GM20000 (cell line): ENCODE measurements at places on chromosomes 13 and 19.

DNA sequence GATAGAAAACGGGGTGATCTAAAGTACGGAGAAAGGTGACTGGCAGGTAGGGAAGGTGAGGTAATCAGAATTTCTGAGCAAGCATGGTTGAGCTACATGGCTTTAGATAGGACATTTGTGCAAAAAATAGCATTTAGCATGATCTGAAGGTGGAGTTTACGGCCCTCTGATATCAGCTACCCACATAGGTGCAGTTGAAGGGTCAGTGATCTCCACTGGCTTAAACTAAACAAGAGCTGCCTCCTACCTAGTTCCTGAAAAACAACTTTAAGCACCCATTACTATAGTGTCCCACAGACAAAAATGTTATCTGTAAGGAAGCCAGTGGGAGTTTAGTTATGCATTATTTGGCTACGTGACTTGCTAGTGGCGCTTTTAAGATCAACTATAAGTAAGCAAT lies 1.2 kb upstream of the CASP14 start:
- no peak for DNase-seq

- no peak for DNase-seq
Measured at GRCh38 chr19:33029746-33030303, 34.9 kb downstream of the RHPN2 start.

- no peak for DNase-seq
Measured at GRCh38 chr19:1134431-1134830, 30.6 kb downstream of the GPX4 start.

- no peak for DNase-seq
Measured at GRCh38 chr13:93017493-93018112, 209.0 kb upstream of the GPC6 start.

DNA sequence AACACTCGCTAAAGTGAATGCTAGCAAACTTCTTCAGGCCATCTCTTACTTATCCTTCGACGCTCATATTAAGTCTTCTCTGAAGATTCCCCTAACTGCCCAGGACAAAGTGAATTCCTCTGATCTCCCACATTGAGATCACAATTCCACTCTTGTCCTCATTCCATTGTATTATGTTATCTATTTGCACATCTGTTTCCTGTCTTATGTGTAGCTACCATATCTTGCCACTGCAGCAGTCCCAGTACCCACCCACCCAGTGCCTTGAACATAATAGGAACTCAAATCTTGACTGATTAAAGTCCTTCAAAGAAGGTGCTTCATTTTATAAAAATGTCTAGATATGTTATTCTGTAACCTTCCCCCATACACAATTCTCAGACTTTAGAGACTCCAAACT lies 702.3 kb downstream of the DIAPH3 start:
- no peak for DNase-seq

DNA sequence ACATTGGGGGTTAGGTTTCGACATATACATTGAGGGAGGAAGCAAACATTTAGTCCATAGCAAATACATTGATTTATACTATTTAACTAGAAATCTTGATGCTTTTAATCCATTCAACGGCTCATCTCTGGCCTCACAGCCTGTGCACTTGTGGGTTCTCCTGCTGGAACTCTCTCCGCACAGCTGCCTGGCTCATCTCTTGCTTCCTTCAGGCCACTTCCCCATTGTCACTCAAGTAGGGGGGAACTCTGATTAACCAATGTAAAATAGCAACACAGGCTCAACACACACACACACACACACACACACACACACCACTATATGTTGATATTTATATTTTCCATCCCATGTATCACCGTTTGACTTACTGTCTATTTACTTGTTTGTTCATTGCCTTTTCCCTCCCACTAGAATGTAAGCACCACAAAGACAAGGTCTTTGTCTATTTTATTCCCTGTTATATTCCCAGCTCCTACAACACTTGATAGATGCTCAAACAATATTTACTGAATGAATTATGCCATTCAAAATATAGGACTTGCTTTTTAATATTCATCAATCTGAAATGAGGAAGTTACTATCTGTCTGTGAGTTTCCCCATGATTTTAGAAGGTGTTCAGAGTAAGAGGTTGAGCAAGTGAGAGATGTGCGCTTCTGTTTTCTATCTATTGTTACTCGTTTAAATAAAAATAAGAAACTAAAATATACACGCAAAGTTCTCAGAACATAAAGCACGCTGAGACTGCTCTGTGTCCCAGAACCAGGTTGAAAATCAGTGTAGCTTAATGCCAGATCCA lies 29.8 kb upstream of the PABPC3 start:
- DNase-seq: no peak

GRCh38 chr13:41463838-41464602 lies 6.7 kb downstream of the RGCC start:
- peak; percentile 63 for DNase-seq

GRCh38 chr19:29445246-29445645 lies 80.5 kb upstream of the VSTM2B start:
- DNase-seq: no peak

DNA sequence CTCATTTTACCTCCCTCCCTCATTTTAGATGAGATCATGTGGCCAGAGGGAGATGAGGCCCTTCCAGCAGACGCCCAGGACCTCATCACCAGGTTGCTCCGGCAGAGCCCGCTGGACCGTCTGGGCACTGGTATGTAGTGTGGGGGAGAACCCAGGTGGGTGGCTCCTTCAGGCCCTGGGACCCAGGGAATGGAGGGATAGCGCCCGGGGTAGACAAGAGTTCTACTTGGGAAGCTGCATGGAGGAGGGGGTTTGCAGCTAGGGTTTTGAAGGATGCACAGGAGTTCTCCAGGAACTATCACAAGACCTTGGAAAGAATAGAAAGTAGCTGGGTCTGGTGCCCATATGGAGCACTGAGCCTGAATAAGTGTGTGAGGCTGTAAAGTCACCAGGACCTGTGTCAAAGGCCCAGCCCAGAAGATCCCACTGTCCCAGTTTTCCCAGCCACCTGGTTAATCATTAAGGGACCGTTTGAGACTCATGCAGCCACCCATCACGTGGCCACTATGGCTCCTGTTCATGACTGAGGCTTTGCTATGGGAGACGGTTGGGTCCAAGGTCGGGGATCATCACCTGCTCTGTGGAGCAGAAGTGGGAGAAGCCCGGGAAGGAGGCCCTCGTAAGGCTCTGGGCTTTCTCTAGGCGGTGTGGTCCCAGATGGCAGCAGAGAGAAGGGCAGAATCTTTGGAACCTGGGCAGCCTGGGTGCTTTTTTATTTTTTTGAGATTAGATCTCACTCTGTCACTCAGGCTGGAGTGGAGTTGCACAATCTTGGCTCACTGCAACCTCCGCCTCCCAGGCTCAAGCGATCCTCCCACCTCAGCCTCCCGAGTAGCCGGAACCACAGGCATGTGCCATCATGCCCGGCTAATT lies 17.0 kb upstream of the PIK3R2 start:
- no peak for DNase-seq

DNA sequence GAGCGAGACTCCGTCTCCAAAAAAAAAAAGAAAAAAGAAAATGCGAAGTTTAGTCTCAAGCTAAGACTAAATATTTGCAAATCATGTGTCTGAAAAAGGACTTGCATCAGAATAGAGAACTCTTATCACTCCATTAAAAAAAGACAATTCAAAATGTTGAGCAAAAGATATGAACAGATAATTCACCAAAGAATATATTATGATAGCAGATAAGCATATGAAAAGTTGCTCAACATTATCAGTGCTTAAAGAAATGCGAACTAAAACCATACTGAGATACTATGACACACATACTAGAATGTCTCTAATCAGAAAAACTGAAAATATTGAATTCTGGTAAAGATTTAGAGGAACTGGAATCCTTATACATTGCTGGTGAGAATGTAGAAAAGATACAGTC lies 38.7 kb upstream of the SACS start:
- no peak for DNase-seq

GRCh38 chr19:43675269-43675879 lies 5.4 kb upstream of the PLAUR start:
- peak; percentile 45 for DNase-seq

GRCh38 chr19:43599635-43600295 lies 3.4 kb downstream of the ZNF576 start:
- no peak for DNase-seq

GRCh38 chr19:8642561-8642960 lies 12.1 kb downstream of the NFILZ start:
- no peak for DNase-seq

DNA sequence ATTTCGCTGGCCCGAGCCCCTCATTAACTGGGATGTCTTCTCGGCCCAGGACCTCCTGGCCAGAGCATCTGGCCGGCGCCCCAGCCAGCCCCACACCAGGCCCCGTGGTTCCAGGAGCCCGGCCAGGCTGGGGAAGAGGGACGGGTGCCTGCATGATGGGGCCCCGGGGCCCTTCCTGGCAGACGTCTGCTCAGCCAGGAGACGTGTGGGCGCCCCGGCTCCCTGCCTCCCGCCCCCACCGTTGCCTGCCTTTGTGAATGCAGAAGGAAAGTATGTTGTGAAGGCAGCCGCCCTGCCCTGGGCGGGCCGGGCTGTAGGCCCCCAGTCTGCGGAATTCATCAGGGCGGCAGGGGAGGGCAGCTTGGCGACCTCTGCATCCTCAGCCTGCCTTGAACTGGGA lies 4.4 kb upstream of the COMP start:
- no peak for DNase-seq

GRCh38 chr13:84645196-84646012 lies 763.1 kb upstream of the SLITRK1 start:
- DNase-seq: no peak

GRCh38 chr13:50358231-50359040 lies 343.2 kb downstream of the KCNRG start:
- no peak for DNase-seq
